ENCODE measurements at places on chromosomes 5 and 9. TPM values are rescaled to one million over a fixed set of nuclear protein-coding genes. Genes with fewer than 3 reads are reported as not detected.

Gene C5
- 1.6 TPM for total RNA-seq

Gene ZNF879
- total RNA-seq = 5.9 TPM

Gene PCDHGA3
- not detected for total RNA-seq

Gene ACTBL2
- not detected for total RNA-seq

Gene LRSAM1
- 15.4 TPM for total RNA-seq

Gene C1QTNF3
- 2.1 TPM for total RNA-seq

Gene TLX3
- total RNA-seq = not detected

Gene SPINK6
- not detected for total RNA-seq

Gene NR5A1
- 2.5 TPM for total RNA-seq

Gene PCDHB14
- 0.80 TPM for total RNA-seq

Gene FAM221B
- not detected for total RNA-seq

Gene ANGPTL2
- 0.08 TPM for total RNA-seq

Gene PKD2L2
- not detected for total RNA-seq

Gene NKD2
- total RNA-seq = 12.3 TPM

Gene ASS1
- total RNA-seq = 26.2 TPM

DNA sequence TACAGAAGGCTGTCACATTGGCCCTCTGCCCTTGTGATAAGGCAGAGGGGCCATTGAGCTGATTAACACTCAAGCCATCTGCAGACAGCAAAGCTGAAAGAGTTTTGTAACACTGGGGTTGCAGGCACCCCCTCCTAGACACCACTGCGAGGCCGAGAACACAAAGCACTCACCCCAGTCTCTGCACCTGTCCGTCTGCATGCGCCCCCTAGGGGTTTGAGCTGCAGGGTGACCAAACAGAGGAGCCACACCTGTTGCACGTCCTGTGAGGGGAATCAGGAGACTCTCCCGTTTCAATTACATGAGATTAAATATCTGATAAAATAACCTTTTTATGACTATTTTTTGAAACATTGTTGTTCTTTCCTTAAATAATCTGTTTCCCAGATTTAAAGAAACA, 1180.4 kb downstream of the CDH9 start:
- no peak for DNase-seq
- no peak overlapping the region for H3K4me3 ChIP-seq
- H3K27ac ChIP-seq = no peak overlapping the region
- no peaks in the 10 kb centered on the region for H3K4me1 ChIP-seq

GRCh38 chr5:34057569-34057968, 14.6 kb upstream of the C1QTNF3 start:
- DNase-seq = no peak
- H3K4me1 ChIP-seq = no peaks in the 10 kb centered on the region
- H3K27ac ChIP-seq = no peak overlapping the region
- no peaks in the 10 kb centered on the region for H3K36me3 ChIP-seq

- no peak overlapping the region for H3K4me3 ChIP-seq
- no peaks in the 10 kb centered on the region for H3K36me3 ChIP-seq
- H3K27me3 ChIP-seq = no peaks in the 10 kb centered on the region
- H3K4me1 ChIP-seq = no peaks in the 10 kb centered on the region
Observed at GRCh38 chr5:11346336-11346735, 557.9 kb downstream of the CTNND2 start.

- DNase-seq = no peak
- no peaks in the 10 kb centered on the region for H3K27me3 ChIP-seq
- H3K4me1 ChIP-seq = peaks cover 4% of the 10 kb centered on the region
- H3K4me3 ChIP-seq = no peak overlapping the region
- no peaks in the 10 kb centered on the region for H3K36me3 ChIP-seq
Observed at GRCh38 chr9:98228392-98229089, 26.9 kb downstream of the TBC1D2 start.

DNA sequence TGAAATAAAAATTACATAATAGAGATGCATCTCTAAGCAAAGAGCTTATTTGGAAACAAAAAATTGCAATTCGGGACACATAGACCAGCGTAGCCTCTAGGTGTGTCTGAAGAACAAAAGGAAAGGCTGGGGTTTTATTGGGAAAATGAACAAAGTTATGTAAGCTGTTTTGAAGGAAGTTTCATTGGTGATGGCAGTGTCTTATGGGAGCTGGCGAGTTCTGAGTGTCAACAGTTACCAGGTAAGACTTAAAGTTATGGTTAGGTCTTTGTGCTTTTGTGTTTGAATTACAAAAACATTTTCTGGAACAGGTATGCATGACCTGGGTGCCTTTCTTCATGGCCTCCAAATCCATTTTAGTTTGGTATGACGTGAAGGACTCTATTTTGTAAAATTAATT, 48.9 kb downstream of the SLC27A6 start:
- no peak for DNase-seq
- no peak overlapping the region for H3K27ac ChIP-seq
- H3K4me3 ChIP-seq = no peak overlapping the region
- no peaks in the 10 kb centered on the region for H3K4me1 ChIP-seq
- H3K27me3 ChIP-seq = no peaks in the 10 kb centered on the region

- no peak overlapping the region for H3K4me3 ChIP-seq
- DNase-seq = no peak
- no peak overlapping the region for H3K27ac ChIP-seq
- H3K36me3 ChIP-seq = no peaks in the 10 kb centered on the region
- no peaks in the 10 kb centered on the region for H3K27me3 ChIP-seq
Observed at GRCh38 chr9:82673919-82674318, 389.0 kb downstream of the RASEF start.

DNA sequence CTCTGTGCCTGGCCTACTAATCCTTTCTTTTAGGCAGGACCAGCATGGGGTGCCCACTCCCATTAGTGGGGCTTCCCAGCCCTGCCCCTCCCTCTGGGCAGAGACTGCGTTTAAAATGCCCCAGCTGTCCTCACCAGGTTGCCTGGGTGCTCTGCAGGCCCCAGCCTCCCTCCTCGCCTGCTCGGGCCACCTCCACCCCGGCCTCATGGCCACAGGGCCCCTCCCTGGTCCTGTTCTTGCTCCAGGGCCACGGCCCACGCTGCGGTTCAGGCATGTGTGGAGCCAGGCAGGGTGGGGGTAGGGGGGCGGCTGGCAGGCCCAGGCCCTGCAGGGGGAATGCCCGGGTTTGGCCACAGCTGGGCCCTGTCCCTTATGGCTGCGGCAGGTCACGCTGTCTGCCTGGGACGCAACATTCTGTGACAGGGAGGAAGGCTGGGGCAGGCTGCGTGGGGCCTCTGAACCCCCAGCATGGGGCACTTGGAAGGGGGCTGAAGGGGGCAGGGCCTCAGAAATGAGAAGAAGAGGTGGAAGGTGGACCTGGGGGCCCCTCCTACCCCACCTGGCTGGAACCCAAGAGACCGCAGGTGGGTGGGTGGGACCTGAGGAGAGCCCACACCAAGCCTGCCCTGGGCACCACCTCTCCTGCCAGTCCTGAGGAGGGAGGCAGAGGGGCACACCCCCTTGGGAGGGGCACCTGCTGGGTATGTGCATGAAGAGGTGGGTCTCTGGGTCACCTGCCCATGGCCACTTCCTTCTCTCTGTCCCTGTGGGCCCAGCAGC, at the start of gene LCN12:
Gene LCN12, plus strand, starts transcription at position 733 of the 780 bp plus-strand sequence. CDS start 55 bp downstream, outside the sequence.
- H3K4me1 ChIP-seq = peaks cover 18% of the 10 kb centered on the region
- no peak within 1 kb of the TSS for H3K27ac ChIP-seq
- no peaks in the 10 kb centered on the region for H3K27me3 ChIP-seq
- H3K4me3 ChIP-seq = no peak within 1 kb of the TSS
- H3K36me3 ChIP-seq = no peaks in the 10 kb centered on the region
- DNase-seq = no peak

- H3K27me3 ChIP-seq = no peaks in the 10 kb centered on the region
- peaks cover 8% of the 10 kb centered on the region for H3K4me1 ChIP-seq
- DNase-seq = no peak
- no peak overlapping the region for H3K4me3 ChIP-seq
- H3K27ac ChIP-seq = peak overlapping the region; percentile 14
Observed at GRCh38 chr5:143222287-143223231, 180.9 kb downstream of the NR3C1 start.

- DNase-seq = no peak
- no peaks in the 10 kb centered on the region for H3K27me3 ChIP-seq
- H3K4me3 ChIP-seq = no peak overlapping the region
- no peaks in the 10 kb centered on the region for H3K36me3 ChIP-seq
Observed at GRCh38 chr5:143261748-143262392, 141.6 kb downstream of the NR3C1 start.

DNA sequence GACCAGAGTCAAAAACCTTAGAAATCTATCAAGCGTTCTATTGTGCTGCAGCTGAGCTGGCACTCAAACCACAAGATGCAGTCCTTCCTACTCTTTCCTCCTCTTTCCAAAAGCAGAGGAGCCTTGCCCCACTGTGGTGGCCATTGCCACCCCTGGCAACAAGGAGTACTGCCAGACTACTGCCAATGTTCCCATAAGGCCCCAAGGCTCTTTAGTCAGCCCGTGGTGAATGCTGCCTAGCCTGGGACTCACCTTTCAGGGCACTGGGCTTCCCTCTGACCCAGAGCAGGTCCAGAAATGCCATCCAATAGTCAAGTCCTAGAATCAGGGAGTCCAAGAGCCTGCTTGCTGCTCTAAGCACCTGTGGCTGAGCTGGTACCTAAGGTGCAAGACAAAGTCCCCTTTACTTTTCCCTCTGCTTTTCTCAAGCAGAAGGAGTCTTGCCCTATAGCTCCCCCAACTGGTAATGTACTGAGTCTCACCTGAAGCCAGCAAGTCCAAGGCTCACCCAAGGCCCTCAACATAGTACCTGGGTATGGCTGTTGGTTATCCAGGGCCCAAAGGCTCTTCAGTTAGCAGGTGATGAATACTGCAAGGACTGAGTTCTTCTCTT, 219.4 kb downstream of the ATPSCKMT start:
- DNase-seq = no peak
- no peaks in the 10 kb centered on the region for H3K27me3 ChIP-seq
- no peaks in the 10 kb centered on the region for H3K4me1 ChIP-seq

DNA sequence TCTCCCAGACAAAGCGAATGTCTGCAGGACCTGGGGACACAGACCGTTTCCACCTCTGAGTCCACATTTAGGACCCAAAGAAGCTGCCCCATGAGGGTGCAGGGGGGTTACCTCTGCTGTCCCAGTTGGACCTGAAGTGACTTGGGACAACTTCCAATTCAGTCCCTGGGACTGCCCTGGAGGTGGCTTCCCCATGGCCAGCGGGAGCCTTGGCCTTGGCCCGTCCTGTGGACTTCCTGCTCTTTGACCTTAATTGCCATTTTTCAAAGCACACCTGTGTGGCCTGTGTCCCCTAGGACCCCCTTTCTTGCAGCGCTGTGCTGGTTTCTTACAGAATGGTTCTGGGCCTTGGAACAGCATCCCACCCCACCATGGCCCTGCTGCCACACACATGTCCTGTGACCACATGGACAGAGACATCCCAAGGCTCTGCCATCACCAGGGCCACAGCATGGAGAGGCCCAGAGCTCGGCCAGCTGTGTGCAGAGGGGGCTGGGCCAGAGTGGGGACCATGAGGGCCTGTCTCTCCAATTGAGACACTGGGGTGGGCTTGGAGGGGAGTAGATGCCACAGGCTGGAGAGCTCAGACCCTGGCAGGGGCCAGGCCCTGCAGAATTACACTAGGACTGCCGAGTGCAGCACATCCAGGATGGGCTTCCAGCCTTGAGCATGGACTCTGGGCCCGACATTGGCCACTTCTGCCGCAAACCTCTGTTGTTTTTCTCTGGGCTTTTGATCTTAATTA, 45.8 kb downstream of the SECISBP2 start:
- H3K27me3 ChIP-seq = no peaks in the 10 kb centered on the region
- H3K4me1 ChIP-seq = no peaks in the 10 kb centered on the region
- no peaks in the 10 kb centered on the region for H3K36me3 ChIP-seq
- H3K27ac ChIP-seq = no peak overlapping the region
- no peak overlapping the region for H3K4me3 ChIP-seq

DNA sequence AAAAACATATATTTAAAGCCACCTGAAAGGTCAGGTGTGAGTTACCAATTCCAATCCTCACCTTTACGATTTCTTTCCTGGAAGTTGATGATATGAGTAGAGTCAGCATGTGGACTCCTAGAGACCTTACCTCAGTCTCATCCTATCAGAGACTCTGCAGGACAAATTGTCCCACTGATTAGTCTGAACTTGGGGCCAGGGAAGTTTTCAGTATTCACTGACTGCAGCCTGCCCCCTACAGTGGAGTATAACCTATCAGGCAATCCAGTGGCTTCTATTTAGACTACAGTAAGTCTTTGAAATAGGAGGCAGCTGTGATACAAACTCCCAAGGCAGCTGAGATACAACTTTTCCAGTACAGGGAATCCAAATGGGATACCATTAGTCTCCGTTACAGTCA, 449.4 kb upstream of the CDH10 start:
- DNase-seq = no peak
- no peaks in the 10 kb centered on the region for H3K4me1 ChIP-seq
- no peaks in the 10 kb centered on the region for H3K36me3 ChIP-seq
- H3K27ac ChIP-seq = no peak overlapping the region
- H3K4me3 ChIP-seq = no peak overlapping the region
- no peaks in the 10 kb centered on the region for H3K27me3 ChIP-seq

- H3K4me1 ChIP-seq = no peaks in the 10 kb centered on the region
- H3K27ac ChIP-seq = no peak overlapping the region
- no peak for DNase-seq
Observed at GRCh38 chr5:14417792-14418765, 163.5 kb upstream of the OTULINL start.

- no peak overlapping the region for H3K4me3 ChIP-seq
- no peaks in the 10 kb centered on the region for H3K27me3 ChIP-seq
- DNase-seq = no peak
- H3K4me1 ChIP-seq = no peaks in the 10 kb centered on the region
- H3K27ac ChIP-seq = no peak overlapping the region
Observed at GRCh38 chr5:173689737-173690360, 73.4 kb upstream of the BOD1 start.

- H3K36me3 ChIP-seq = peaks cover 3% of the 10 kb centered on the region
- H3K27me3 ChIP-seq = no peaks in the 10 kb centered on the region
- DNase-seq = no peak
- no peak overlapping the region for H3K27ac ChIP-seq
- no peak overlapping the region for H3K4me3 ChIP-seq
Observed at GRCh38 chr9:34027845-34028574, 20.7 kb downstream of the UBAP2 start.

DNA sequence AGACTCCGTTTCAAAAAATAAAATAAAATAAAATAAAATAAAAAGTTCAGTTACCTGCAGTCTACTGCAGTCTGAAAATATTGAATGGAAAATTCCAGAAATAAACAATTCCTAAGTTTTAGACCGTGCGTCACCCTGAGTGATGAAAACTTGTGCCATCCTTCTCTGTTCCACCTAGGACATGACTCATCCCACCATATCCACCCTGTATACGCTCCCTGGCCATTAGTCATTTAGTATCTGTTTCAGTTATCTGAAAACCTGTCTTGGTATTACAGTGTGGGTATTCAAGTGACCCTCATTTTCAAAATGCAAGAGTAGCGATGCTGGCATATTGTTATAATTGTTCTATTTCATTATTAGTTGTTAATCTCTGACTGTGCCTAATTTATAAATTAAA, 51.8 kb upstream of the TEX48 start:
- no peaks in the 10 kb centered on the region for H3K27me3 ChIP-seq
- DNase-seq = no peak
- H3K4me1 ChIP-seq = no peaks in the 10 kb centered on the region

DNA sequence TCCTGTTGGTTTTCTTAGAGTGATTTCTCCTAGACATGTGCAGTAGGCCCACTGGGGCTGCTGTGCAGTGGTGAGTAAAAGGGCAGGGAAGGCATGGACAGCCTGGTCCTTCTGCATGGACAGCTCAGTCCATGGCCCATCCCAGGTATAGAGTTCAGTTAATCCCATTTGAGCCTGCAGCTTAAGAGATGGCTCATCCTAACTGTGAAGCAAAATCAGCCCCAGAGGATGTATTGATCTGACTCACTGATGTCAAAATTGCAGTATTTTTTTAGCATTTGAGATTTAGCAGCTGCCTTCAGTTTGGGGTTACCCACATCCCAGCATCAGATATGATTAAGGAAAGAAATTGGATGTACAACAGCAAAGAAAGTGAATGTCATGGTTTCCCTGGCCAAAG, 93.4 kb downstream of the PDE6A start:
- H3K4me3 ChIP-seq = no peak overlapping the region
- no peak overlapping the region for H3K27ac ChIP-seq
- H3K4me1 ChIP-seq = peaks cover 4% of the 10 kb centered on the region
- no peaks in the 10 kb centered on the region for H3K36me3 ChIP-seq
- no peak for DNase-seq
- H3K27me3 ChIP-seq = no peaks in the 10 kb centered on the region
